ENCODE measurements at places on chromosomes 12 and 14.

DNA sequence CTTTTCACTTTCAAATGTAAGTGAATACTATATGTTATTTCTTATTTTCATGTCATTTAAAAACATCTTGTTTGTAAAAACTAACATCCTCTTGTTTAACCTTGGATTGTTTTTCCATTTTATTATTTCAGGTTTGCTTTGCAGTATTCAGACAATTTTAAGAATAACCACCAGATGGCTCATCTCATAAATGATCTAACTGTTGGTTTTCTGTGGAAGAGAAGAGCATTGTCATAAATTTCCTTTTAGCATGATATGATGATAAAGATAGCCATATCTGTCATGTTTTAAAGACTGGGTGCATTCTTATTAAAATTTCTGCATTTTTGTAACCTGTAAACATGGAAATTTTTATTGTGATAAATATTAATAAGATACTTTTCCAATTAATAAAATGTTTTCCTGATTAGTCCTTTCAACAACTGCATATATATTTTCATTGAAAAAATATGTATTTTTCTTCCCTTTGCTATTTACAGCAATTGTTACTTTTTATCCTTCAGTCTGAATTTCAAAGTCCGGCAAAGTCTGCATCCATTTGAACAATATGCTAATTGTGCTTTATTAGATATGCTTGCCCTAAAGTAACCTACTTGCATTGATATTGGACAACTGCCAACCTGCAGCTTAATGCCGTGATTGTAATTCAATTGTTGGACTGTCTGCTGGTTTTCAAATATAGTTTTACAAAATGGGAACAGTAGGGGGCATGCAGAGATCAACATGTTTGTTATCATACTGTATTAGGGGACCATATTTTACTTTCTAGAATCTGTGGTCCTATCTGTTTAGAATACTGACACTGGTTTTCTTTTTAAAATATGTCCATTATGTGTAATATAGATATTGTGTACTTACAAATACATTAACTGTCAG is 163.4 kb downstream of the GARIN6 start:
- DNase-seq = no peak

GRCh38 chr12:91311081-91311480 is 128.5 kb upstream of the DCN start:
- no peak for DNase-seq

GRCh38 chr12:111590552-111590951 is 8.6 kb downstream of the ATXN2 start:
- DNase-seq = no peak

DNA sequence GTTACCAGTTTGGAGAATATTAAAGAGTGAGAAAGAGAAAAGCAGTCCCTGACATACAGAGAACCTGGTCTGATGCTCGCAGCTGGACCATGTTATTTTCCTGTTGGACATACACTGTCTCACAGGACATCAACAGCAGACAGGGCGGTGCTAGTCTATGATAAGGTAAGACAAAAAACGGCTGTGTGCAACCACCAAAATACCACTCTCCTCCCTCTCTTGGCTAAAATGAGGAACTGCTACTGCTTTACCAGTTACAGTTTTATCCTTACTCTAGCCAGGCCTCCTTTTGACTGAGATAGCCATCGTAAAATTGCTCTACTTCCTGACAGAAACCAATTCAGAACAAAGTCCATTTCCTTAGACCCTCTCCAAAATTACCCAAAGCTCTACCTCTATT is 47.0 kb upstream of the ERGIC2 start:
- no peak for DNase-seq

GRCh38 chr12:132359551-132359950 is 30.2 kb upstream of the GALNT9 start:
- no peak for DNase-seq

- no peak for DNase-seq
Measured at GRCh38 chr14:105218611-105219010, 29.7 kb upstream of the BTBD6 start.

- no peak for DNase-seq
Measured at GRCh38 chr12:31267966-31268365, 58.0 kb downstream of the SINHCAF start.

DNA sequence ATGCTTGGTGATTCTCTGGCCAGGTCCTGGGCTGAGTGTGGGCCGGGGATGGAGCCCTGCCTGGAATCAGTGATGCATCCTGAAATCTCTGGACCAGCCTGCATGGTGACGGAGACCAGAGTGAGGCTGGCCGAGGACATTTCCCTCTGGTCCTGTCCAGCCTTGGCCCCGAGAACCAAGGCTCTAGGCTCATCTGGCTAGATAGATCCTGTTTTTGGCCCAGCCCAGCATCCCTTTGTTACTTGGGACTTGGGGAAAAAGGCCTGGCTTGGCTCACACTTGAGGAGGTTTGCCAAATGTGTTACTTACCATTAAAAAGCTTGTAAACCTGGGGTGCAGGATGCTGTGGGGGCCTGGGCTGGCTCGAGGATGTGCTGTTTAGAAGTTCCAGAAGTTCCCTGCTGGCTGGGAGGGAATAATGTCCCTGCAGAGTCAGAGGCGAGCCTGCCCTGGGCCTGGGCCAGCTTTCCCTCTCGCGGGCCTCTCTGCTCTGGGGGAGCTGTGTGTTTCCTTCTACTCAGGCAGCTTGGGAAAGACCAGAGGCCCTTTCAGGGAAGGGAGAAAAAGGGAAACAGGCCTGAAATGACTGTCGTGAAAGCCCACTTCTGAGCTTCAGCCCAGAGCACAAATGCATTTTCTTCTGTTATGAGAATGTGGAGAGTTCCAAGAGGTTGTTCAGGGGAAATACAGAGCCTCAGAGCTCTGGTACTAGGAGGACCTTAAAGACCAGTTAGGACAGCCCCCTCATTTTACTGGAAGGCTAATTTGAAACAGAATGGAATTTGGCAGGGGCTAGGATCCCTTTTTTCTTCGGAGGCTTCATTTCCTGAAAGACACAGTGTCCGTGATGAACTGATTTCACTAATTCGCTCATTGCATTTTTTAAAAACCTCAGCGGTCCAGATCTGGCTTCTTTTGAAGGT is 47.2 kb upstream of the CTDSP2 start:
- DNase-seq = no peak

GRCh38 chr14:50783563-50783962 is 47.4 kb downstream of the NIN start:
- no peak for DNase-seq

- no peak for DNase-seq
Measured at GRCh38 chr14:66508547-66508845, 549 bp downstream of the GPHN start.

GRCh38 chr14:57871459-57872080 is 5.7 kb upstream of the SLC35F4 start:
- no peak for DNase-seq

DNA sequence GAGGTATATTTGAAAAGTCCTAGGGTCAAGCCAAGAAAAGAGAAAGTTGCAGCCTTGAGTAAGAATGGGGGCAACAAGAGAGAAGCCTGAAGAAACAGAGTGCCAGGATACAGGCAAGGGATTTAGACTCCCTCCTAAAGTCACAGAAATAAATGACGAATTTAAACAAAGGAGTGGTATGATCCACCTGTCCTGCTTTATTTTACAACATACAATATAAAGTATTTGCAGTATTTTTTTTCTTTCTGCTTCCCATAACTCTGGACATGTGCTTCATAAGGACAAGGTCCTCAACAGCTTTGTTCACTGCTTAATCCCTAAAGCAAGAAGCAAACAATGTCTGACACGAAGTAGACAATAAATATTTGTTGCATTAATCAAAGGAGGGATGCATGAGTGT is 57.4 kb downstream of the IFNG start:
- no peak for DNase-seq

GRCh38 chr12:65364046-65364445 is 85.6 kb downstream of the MSRB3 start:
- no peak for DNase-seq
